NAMALWA (cell line): ENCODE measurements at places on chromosomes 6 and 20.

DNA sequence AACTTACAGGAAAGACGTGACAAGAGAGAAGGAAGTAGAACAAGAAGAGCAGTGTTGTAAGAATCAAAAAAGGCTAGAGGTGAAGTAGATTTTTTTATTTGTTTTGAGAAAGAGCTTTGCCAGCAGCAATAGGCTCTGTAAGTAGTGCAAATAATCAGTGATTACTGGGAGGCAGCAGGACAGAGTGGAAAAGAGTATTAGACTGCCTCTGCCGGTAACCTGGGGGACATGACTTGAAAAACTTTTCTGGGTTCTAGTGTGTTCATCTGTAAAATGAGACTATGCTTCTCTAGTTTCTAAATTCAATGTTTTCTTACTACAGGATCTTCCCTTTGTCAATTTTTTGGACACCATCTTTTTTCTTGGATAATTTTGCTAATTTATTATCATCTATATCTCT is 5.8 kb upstream of the IRAK1BP1 start:
- no peak for DNase-seq

DNA sequence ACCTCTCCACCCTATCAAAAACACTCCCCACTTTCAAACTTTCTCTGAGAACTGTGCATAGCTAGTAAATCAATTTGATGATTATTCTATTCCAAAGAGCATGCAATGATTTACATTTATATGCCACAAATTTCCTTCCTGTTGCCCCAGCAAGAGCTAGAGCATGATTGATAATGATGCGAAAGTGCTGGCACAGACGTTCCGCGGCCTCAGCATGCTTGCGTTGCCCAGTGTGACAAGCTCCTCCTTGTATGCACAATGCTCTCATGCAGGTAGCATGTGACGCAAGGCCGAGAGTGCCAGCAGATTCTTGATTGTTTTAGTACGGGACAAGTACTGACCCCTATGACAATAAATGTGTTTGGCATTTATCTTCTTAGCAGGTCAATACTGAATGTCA is 696.3 kb upstream of the SLC35B3 start:
- no peak for DNase-seq

GRCh38 chr6:47303342-47303741 is 6.4 kb downstream of the TNFRSF21 start:
- no peak for DNase-seq

- DNase-seq = no peak
These were observed 208.4 kb upstream of the DTNBP1 start for GRCh38 chr6:15871276-15871675.

DNA sequence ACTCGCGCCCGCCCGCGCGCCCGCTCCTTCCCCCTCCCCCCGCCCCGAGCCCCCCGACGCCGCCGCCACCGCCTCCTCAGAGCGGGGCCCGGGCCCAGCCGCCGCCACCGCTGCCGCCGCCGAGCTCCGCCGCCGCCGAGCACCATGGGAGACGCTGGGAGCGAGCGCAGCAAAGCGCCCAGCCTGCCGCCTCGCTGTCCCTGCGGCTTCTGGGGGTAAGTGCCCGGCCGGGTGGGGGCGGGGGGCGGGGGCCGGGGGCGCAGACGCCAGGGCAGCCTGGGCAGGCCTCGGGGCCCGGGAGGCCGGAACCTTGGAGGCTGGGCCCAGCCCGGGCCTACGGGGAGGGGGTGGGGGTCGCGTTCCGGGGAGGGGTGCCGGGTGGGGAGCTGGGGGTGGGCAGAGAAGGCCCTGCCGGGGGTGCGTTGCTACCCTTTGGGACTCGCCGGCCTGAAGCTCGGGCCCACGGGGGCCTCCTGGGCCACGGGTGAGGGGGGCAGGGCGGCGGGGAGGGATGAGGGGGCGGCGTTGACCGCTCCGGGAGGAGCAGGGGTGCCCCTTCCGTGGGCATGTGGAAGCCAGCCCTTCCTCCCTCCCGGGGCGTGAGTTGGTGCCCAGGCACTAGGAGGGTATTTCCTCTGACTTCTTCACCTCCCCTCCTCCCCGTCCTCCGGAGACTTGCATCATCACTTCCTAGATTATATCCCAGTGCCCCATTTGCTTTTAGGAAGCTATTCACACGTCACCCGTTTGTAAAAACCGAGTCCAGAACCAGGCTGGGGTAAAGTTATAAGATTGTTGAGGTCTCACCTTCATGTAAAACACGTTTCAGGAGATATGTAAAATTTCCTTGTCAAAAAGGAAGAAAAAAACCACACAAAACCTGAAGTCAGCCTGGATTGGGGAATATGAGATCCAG is 533 bp downstream of the ZFAND3 start:
- peak; percentile 46 for DNase-seq

- no peak for DNase-seq
These were observed 140.7 kb downstream of the ZDHHC14 start for GRCh38 chr6:157521362-157522335.

- no peak for DNase-seq
These were observed 3.3 kb downstream of the HEY2 start for GRCh38 chr6:125752773-125753172.

- no peak for DNase-seq
These were observed 28.3 kb downstream of the PHACTR3 start for GRCh38 chr20:59632541-59633113.

- DNase-seq = no peak
These were observed 35.8 kb upstream of the AAR2 start for GRCh38 chr20:36200451-36200850.

- DNase-seq = no peak
These were observed 299.5 kb downstream of the PRL start for GRCh38 chr6:21997119-21998037.

DNA sequence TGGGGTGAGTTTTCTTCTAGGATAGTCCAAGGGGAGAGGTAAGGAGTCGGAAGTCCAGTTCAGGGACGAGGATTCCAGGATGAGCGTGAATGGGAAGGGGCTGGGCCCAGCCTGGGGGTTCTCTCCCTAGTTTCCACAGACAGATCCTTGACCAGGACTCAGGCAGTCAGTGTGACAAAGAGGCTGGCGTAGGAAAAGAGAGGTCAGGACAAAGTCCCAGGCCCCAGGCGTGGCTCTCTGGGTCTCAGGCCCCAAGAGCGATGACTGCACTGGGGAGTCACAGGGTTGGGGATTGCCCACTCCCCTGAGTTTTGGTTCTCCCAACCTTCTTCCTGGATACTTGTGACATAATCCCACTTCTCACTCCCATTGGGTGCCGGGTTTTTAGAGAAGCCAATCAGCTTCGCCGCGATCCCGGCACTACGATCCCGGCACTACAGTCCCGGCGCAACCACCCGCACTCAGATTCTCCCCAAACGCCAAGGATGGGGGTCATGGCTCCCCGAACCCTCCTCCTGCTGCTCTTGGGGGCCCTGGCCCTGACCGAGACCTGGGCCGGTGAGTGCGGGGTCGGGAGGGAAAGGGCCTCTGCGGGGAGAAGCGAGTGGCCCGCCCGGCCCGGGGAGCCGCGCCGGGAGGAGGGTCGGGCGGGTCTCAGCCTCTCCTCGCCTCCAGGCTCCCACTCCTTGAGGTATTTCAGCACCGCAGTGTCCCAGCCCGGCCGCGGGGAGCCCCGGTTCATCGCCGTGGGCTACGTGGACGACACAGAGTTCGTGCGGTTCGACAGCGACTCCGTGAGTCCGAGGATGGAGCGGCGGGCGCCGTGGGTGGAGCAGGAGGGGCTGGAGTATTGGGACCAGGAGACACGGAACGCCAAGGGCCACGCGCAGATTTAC is 46.2 kb upstream of the TRIM26 start:
- no peak for DNase-seq

DNA sequence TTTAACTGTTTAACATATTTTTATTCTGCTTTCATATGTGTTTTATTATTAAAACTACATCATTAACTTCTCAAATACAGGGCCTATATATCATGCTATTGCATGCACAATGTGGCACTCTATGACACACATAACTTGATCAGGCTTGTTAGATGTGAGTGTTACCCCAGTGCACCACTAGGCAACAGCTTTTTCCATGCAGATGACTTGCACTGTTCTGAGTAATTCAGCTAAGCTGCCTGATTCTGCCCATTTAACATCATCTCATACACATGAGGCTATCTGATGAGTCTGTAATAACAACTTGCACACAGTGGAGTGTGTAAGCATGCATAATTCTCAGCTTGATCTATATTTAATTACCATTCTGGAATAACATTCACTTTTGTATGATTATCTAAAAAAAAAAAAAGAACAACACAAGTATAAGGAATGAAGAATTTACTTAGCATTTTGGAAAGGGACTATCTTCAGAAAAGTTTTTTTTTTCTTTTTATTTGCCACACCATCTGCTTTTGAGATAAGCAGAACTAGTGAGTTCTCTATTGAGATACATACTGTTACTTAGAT is 83.1 kb downstream of the GRM1 start:
- DNase-seq = peak; percentile 7

DNA sequence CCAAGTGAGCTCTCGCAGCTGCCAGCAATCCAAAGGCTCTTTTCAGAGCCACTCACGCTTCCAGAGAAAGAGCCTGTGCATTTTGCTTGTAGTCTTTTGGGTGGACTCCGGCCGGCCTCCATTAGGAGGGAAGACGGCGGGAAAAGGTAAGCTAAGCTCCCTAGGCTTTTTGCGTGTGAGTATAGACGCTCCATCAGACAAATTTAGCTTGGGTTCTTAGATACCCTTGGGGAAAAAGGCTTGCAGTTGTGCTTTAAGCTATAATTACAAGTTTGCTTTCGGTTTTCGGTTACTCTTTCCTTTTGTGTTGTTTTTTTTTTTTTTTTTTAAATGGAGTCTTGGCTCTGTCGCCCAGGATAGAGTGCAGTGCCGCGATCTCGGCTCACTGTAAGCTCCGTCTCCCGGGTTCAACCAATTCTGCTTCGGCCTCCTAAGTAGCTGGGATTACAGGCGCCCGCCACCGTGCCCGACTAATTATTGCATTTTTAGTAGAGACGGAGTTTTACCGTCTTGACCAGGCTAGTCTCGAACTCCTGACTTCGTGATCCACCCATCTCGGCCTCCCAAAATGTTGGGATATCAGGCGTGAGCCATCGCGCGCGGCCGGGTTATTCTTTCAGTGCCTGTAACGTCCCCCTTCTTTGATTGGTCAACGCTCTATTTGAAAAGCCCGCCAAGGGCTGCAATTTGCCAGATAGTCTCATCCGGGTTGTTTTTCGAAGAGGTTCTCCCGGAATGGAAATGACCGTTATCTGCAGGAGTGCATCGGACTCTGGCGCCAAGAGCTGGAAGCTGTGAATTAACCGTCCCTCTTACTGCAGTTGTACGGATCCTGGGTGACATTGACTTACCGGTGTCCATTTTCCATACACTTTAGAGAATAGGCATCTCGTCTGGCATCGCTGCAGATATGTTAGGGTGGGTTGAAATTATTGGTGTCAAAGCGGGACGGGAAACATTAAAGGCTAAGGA is 18.1 kb downstream of the OR2B2 start:
- peak; percentile 90 for DNase-seq

DNA sequence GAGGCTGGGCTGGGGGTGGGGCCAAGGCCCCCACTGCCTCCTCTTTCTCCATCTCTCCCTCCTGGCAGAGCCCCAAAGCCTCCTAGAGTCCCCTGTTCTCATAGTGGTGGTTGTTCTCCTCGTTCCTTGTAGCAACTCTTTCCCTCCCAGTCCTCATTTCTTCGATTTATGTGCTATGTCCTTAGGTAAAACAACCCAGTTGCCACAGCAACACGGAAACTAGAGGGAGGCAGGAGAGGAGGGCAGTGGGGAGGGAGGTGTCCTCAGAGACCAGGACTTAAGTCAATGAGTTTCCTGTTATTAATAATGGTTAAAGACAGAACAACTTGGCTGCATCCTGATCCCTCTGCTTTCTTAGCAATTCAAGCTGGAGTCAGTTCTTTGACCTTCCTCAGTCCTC is 161.0 kb downstream of the INSM1 start:
- DNase-seq = no peak

DNA sequence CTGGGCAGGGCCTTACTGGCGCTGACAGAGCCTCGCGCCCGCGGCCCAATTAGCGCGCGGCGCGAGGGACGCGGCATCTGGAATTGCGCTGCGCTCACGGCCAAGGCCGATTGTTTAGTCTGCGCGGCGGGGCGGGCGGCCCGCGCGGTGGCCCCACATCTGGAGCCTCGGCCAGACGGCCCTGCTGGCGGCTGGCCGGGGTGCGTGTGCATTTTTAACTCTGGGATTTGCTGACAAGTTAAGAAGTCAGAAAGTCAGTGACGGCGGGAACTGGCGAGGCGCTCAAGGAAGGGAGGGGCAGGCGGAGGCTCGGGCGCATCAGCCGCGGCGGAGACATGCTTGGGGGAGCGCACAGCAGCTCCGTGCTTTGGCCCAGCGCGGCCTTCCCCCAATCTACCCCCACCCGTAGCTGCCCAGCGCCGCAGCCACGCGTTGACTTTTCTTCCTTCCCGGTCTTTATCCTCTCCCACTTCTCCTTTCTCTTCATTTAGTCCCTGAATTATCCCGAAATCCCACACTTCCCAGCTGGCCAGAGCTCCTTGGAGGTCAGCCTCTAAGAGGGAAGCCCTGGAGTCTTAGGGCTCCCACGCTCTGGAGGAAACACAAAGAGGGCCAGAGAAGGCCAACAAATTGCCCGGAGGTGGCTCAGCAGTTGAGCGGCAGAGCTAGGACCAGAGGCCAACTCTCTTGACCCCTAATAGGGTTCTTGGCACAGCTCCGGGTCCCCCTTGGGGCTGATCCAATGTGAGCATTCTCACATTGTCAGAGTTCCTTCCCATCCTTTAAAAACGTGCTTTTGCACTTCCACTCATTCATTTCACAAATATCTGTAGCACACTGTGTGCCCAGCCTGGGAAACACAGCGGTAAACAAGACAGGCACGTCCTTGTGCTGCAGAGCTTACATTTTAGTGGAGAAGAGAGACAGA is 40.8 kb upstream of the FOXP4 start:
- peak; percentile 40 for DNase-seq

DNA sequence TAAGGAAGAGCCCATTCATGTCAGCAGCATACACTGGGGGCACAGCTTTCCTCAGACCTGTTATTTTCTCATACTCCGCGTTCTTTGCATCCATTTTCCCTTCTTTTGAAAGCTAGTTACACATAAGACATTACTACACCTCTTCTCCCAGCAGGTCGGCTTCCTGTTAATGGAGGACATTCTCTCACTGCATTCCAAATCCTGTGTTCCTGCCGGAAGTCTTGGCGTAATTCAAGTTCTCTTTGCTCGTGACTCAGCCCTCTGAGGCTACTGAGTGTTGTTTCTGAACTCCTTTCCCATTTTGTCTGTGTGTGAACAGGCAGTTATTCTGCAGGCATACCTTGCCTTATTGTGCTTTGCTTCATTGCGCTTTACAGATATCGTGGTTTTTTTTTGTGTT is 97.5 kb upstream of the ZBTB24 start:
- no peak for DNase-seq

- DNase-seq = no peak
These were observed 36.3 kb upstream of the PCMTD2 start for GRCh38 chr20:64219202-64219601.

GRCh38 chr6:72132427-72132826 is 246.1 kb downstream of the RIMS1 start:
- DNase-seq = no peak

DNA sequence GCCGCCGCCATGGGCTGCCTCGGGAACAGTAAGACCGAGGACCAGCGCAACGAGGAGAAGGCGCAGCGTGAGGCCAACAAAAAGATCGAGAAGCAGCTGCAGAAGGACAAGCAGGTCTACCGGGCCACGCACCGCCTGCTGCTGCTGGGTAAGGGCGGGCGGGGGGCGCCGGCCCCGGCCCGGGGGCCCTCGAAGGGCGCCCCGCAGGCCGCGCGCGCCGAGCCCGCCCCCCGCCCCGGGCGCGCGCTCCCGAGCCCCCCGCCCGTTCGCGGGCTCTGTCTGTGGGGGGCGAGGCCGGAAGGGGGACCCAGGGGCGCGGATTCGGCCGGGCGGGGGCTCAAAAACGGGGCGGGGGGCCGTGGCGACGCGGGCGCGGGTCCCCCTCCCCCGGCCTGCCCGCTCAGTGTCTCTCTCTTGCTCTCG is 39.2 kb downstream of the GNAS start:
- peak; percentile 64 for DNase-seq
